ENCODE measurements at places on chromosomes 13 and 19.

DNA sequence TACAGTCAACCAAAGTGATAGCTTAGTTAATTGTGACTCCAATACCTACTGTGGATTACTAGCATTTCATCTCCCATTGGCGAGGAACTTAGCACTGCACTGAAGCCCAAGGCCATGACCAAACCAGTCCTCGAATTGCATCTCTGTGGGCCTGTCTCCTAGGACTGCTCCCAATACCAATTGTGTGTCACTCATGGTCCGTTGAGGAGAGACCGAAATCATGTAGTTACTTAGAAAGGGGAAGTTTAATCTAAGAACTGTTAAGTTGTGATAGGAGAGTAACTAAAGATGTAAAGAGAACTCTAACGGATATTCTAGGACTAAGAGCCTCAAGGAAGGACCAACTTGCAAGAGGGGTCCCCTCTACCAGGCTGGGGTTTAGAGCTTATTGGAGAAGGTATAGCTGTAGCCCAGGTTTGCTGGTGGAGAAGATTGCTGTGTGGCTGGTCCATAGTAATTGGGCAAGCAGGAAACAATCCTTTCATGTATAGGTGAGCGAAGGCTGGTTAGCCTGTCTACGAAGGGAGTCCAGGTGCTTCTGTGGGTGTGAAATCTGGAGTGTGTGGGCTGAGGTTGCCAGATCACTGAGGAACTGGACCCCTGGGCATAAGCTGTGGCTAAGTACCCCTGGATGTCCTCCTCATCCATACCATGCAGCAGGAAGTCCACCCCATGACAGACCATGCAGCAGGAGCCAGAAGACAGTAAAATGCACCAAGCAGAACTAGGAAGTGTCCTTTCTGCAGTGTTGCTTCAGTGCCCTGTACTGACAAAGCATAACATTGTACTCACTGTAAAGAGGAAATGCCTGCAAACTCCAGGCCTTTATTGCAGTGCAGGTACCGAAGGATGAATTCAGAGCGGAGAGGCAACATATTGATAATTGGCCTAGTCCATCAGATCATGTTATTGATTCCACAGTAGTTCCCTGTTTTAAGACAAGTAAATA lies 30.8 kb downstream of the DNAJC3 start:
- DNase-seq = no peak

GRCh38 chr13:95301968-95302393 lies 730 bp upstream of the ABCC4 start:
- DNase-seq = no peak

GRCh38 chr19:49114630-49115363 lies 627 bp downstream of the LIN7B start:
- DNase-seq = no peak

- no peak for DNase-seq
Measured at GRCh38 chr13:74372511-74372910, 238.3 kb upstream of the KLF12 start.

GRCh38 chr13:101397742-101398141 lies 18.6 kb downstream of the NALCN start:
- DNase-seq = no peak

DNA sequence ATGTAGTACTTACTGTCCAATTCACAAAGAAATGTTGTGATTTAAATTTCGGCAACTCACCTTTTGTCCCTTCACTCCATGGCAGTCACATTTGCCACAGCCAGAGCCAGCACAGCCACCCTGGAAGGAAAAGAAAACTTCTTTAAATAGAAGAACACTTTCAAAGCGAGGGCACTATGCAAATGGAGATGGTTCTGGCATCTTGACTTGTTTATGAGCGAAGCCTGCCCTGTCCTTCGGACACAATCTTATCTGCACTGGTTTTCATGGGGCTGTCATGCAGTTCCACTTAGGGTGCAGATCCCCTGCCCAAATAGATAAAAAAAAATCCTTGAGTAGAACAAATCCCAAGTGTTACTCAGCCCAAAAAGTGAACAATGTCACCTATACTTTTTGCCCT lies 64.3 kb downstream of the COL4A1 start:
- DNase-seq = no peak

DNA sequence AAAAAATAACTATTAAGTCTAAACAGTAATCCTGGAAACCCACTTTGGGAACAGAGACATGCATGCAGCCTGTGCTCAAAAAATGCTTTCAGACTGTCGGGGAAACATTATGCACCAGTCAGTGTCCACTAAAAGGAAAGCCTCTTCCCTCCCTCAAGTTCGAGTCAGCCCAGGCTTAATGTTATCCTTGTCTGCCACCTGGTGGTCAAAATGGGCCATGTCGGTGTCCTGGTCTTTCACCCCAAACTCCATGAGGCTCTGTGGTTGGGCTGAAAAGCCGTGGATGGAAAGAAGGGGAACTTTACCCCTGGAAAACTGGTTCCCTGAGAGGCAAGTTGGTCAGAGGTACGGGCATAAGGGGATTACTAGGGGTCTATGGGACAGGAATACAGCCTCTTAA lies 88.4 kb upstream of the ZNF492 start:
- peak; percentile 3 for DNase-seq

DNA sequence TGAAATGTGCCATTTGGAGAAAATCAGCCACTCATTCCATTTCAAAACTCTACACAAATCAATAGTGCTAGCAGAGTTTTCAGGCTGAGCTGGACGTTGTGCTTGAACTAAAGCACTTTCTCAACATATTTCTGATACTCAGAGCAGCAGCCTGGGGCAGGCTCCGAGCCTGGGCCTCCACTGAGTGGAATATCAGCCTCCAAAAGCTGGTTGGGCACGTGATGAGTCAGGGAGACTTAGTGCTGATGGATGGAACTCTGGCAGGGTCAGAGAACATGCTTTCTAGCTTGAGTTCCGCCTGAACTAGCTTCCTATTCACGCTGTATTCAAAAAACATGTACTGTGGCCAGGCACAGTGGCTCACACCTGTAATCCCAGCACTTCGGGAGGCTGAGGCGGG lies 85.8 kb upstream of the PCDH8 start:
- no peak for DNase-seq

GRCh38 chr19:16442386-16443276 lies 29.1 kb downstream of the EPS15L1 start:
- peak; percentile 40 for DNase-seq

DNA sequence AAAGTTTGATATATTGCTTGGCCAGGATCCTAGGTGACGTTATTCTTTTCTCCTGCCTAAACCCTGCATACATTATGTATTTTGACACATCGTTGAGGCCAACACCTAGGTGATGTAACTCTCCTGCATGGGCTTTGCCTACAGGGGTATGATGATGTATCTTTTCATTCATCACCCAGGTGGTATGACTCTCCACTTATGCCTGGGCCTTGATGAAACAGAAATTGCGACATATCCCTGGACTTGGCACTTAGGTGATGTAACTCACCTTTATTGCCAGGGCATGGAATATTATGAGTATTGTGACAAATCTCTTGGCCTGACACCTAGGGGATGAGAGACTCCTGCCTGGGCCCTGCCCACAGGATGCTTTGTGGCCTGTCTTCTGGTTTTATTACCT lies 18.5 kb upstream of the ZNF681 start:
- DNase-seq = no peak

DNA sequence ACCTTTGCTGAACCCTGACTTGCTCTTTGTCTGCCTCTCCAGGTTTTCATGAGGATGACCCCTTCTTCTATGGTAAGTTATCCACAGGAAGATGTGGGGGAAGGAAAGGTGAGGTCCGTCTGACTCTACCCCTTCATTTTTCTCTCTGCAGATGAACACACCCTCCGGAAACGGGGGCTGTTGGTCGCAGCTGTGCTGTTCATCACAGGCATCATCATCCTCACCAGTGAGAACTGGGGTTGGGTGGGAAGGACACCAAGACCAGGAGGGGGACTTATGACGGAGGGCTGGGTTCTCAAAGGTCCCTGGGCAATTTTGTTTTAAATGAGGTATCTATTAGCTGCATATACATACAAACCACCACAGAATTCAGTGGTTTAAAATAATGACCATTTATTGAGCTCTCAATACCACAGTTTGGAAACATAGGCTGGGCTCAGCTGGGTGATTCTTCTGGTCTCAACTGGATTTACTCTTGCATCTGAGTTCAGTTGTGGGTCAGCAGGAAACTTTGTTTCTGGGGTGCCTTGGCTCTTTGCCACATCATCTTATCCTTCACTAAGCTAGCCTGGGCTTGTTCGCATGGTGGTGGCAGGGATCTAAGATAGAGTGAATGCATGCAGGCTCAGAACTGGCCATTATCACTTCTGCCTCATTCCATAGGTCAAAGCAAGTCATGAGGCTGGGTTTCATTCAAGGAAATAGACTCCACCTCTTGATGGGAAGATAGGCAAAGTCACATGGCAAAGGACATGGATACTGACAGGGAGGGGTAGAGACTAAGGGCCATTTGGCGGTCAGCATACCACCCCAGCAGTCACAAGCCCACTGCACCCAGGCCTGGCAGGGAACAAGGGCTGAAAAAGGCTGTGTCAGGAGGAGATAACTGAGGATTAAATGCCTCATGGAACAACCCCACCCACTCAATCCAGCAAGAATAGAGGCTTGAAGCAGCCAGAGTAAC lies 11.8 kb downstream of the FXYD5 start:
- DNase-seq = no peak

- DNase-seq = no peak
Measured at GRCh38 chr19:45368737-45369340, 1.5 kb downstream of the ERCC2 start.

- DNase-seq = no peak
Measured at GRCh38 chr19:3167533-3168272, 10.9 kb upstream of the S1PR4 start.

DNA sequence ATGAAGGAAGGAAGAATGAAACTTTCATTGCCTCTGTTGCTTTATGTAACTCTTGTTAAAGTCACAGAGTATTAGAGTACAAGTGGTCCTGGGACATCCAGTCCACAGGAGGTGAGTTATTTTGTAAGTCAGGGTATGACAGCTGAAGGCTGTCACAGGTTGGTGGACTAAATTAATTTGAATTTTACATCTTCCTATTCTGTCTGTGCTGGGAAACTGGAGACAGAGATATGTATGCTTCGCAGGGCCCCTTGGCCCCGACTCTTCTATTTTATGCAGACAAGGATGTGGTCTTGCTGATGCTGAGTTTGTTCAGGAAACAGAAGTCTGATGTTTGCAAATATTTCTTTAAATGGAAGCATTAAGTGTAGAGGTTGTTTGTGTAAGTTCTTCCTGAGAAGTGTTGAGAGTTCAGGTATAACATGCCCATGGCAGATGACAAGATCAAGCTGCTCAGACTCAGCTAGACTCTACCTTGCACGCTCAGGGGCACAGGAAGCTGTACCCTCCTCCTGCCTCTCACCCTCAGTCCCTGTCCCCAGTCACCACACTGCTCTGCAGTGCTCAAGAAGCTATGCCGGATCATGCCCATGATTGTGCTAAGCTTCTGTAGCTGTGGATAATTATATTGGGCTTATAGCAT lies 23.4 kb downstream of the RASL11A start:
- DNase-seq = no peak

DNA sequence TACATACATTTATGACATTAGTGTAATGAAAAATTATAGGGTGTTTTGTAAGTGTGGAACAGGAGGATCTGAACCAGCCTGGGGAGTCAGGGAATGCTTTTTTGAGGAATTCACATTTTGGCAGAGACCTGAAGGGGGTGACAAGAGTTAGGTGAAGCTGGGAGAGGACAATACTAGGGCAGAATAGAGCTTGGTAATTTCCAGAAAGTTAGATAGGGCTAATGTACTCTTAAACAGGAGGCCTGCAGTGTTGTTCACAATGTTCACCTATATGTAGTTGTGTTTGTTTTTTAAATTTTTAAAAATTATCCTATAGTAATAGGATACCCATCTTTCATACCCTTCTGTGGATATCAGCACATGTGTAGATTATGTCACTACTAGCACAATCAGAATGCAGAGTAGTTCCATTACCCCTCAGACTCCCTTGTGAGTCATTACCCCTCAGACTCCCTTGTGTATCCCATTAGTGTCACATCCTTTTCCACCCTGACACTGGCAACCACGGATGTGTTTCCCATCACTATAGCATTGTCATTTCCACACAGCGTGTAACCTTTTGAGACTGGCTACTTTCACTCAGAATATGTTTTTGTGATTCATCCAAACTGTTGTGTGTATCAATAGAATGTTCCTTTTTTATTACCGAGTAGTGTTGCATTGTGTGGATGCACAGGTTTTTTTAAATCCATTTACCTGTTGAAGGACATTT lies 43.1 kb downstream of the PCCA start:
- DNase-seq = no peak

GRCh38 chr13:80251403-80251802 lies 89.5 kb downstream of the SPRY2 start:
- no peak for DNase-seq

- no peak for DNase-seq
Measured at GRCh38 chr19:15828121-15828610, 12.7 kb upstream of the OR10H1 start.

DNA sequence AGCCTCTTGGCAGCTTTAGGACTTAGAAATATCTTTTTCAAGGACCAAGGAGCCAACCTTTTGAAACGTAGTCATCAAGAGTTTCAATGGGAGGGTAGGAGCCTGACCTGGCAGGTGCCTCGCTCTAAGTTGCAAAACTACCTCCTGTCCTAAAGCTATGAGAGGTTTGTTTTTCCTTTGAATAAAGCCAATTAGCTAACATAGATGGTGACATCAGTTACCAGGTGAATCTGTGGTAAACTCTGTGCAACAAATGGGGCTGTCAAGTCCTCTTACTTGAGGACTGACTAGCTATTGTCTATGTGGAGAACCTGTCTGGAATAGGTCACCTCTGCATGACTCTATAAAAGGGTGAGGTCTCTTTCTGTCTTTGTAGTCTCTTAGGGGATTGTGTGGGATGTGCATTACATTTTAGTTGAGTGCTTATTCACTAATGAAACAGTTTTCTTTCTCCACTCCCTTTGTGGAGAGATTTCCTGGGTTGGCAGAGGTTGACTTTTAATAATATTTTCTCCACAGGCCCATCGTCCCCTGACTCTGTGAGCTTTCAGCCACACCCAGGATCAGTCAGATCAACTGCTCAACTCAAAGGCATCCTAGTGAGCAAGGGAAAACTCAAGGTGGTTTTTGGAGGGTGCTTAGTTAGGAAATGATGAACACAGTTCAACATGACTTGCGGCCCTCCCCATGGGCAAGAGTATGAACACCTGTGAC lies 9.9 kb downstream of the ARL11 start:
- DNase-seq = no peak

- peak; percentile 21 for DNase-seq
Measured at GRCh38 chr13:27359199-27359821, 65.1 kb upstream of the GTF3A start.

DNA sequence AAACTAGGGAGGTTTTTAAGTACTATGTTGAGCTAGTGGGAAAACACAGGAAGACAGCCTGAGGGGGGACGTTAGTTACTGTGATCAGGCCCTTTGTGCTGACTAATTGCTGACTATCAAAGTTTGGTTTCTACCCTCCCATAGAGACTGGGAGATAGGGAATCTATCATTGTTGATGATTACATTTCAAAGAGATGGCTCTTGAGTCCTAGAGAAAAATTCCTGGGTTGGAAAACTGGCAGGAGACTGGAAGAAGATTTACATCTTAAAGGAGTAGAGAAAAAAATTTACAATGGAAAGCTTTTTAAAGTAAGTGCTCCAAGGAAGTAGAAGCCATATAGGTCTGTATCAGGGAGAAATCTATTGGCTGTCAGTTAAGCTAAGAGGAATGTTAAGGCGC lies 522.0 kb upstream of the KLHL1 start:
- DNase-seq = no peak
